Cerebellum (tissue), 4 donors: ENCODE measurements at places on chromosomes 5 and 9. TPM values are rescaled to one million over a fixed set of nuclear protein-coding genes. Genes with fewer than 3 reads are reported as not detected.

GRCh38 chr5:163887854-163888253, 382.4 kb downstream of the MAT2B start:
- DNase-seq = no peak

DNA sequence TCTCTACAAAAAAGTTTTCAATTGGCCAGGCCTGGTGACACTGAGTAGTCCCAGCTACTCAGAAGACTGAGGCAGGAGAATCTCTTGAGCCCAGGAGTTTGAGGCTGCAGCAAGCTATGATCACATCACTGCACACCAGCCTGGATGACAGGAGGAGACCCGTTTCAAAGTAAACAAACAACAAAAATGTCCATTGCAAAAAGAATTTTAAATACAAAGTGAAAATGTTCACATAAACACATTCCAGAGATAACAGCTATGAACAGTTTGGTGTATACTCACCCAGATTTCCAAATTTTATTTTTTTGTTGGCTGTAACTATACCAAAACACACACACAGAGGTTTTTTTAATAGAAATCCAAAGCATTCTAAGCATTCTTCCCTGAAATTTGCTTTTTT, 39.8 kb downstream of the ADRA1B start:
- no peak for DNase-seq

DNA sequence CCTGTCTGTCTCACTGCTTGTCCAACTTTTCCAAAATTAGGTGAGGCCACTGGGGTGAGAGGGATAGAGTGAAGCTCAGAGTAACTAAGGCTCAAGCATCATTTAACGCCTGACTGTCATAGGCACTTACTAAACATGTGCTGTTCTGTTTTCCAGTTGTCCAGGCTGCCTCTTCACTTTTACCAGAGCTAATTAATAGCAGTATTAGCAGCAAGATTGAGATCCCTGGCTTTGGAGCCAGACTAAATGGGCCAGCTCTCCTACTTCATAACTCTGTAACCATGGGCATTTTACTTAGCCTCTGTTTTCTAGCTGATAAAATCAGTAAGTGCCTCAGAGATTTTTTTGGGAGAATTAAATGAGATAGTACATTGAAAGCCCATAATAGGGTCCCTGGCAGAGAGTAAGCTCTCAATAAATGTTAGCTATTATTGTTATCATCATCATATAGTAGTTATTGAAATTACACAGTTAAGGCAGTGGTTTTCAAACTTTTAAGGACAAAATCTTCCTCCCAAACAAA, 146.2 kb upstream of the LHFPL2 start:
- DNase-seq = no peak

GRCh38 chr9:120109242-120109641, 470.7 kb downstream of the CDK5RAP2 start:
- no peak for DNase-seq

- no peak for DNase-seq
These were observed 65.0 kb upstream of the IER5L start for GRCh38 chr9:129242971-129243561.

LCN12 gene
- 0.36 TPM for total RNA-seq

MPDZ gene
- total RNA-seq = 53.7 TPM

FBXW11 gene
- total RNA-seq = 91.2 TPM

ZNF618 gene
- 23.9 TPM for total RNA-seq
